Esophagus squamous epithelium (tissue), 5 donors: ENCODE measurements at places on chromosomes 5 and 9.

DNA sequence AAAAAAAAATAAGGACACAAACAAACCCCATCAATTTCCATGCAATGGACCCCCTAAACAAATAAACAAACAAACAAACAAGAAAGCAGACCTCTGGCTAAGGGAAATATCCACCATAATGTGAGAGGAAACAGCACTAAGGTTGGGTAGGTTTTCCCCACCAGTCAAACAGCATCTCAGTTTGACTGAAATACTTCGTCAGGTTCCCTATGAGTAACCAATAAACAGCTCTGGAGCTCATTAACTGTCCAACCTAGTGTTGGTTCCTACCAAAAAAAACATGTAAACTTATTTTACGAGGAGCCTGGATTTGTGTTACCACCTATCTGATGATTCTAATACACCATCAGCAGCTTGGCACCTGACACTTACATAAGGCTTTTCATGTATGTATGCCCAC lies 198.5 kb upstream of the TARS1 start:
- no peak for DNase-seq

DNA sequence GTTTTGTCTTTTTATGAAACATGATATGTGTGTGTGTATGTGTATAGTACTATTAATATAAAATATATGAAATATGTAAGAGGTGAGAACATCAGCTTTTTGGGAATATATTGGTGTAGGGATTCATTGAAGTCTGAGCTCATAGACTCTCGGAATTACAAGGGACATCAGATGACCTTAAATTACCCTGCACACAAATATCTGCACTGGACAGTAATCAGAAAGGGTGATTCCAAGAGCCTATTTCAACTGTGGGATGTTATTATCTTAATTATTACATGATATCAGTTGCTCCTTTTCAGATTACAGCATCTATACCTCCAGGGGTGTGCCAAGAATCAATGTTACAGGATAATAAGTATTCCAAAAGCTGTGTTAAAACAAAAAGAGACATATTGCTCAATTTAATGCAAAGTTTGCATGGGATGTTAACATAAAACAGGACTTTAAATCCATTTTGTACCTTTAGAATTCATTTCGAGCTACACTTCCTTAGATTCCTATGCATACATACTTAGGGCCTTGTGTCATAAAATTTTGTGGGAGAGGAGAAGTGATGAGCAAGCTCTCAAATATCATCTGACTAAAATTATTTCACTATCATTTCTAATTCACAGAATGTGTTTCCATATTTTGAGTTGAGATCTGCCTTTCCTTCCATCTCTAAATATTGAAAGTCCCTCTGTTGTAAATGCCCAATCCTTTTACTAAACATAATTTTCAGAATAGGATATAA lies 365.2 kb downstream of the BRINP1 start:
- DNase-seq, result no peak

- no peak for DNase-seq
Measured at GRCh38 chr9:27395484-27395921, 98.6 kb upstream of the EQTN start.

DNA sequence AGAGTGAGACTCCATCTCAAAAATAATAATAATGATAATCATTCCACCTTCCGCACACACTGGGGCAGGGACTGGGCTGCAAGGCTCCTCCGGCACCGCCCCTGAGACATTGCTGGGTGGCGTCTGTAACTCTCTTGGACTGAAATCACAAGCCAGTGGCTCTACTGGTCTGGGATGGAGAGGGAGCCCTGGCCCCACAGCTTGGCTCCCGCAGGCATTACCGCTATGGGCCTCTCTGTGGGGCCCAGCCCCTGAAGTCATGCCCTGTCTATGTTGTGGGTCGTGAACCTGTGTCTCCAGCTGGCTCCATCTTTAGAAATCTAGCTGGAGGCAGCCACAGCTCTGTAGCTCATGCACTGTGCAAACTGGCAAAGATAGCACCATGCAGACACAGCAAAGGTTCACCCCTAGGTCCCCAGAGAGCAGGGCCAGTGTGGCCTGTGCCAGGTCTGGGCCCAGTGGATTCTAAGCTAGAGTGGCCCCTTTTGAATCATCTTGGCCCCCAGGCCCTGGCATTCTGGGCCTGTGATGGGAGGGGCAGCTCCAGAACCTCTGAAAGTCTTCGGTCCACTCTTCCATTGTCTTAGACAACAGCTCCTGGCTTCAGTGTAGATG lies 36.1 kb upstream of the COL5A1 start:
- no peak for DNase-seq

DNA sequence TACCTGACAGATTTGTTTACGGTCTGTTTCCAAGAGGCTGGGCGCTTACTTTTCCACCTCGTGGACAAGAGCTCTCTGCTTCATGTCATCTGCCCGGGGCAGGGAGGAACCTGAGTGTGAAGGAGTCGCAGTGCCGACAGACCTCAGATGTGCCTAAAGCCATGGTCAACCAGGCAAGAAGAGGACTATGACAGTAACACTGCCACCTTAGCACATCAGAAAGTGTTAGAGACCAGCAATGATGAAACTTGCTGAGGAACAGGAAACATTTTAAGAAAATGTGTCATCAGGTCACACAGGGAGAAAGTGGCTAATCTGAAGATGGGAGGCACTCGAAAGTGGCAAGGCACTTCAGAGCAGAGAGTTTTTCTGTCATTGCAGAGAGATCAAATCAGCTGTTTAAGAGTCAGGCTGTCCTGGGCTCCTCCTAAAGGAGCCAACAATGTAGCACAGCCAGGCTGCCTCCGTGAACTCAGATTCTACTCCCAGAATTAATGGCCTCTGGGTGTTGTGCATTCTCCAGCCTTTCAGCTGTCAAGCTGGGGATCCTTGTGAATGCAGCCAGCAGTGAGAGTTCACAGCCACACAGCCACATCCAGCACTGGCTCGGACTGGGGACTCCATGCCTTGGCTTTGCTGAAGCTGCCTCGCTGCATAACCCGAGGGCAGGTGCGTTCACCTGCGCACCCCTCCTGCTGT lies 94.6 kb downstream of the RAPGEF1 start:
- no peak for DNase-seq

- no peak for DNase-seq
Measured at GRCh38 chr5:153613144-153613543, 122.7 kb downstream of the GRIA1 start.

GRCh38 chr9:134764473-134765269 lies 115.9 kb upstream of the FCN2 start:
- no peak for DNase-seq

- no peak for DNase-seq
Measured at GRCh38 chr5:1443171-1443570, 2.1 kb downstream of the SLC6A3 start.

DNA sequence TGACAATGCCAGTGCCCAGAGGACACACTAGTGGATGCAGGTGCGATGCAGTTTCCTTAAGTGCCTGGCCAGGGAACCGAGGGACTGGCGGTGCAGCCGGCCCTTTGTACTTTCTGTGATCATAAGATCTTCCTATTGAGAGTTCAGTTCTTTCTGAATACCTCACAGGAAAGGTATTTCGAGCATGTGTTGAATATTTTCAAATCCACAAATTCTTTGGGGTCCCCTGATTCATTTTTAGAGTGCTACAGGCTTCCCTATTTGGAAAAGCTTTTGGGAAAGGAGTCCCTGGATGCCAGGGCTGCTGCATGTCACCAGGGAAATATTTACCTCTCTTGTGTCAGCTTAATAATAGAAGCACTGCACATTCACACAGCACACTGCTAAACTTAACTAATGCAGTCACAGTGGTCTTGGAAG lies 281.5 kb downstream of the GADD45G start:
- no peak for DNase-seq

GRCh38 chr9:92668746-92669526 lies 995 bp downstream of the IPPK start:
- DNase-seq, result no peak
